ENCODE measurements at places on chromosomes 16 and 17. TPM values are rescaled to one million over a fixed set of nuclear protein-coding genes. Genes with fewer than 3 reads are reported as not detected.

GRCh38 chr16:4489030-4489429 is 12.8 kb downstream of the HMOX2 start:
- DNase-seq = peak; percentile 96

GRCh38 chr17:46756081-46756735 is 62.3 kb downstream of the WNT3 start:
- no peak for DNase-seq

DNA sequence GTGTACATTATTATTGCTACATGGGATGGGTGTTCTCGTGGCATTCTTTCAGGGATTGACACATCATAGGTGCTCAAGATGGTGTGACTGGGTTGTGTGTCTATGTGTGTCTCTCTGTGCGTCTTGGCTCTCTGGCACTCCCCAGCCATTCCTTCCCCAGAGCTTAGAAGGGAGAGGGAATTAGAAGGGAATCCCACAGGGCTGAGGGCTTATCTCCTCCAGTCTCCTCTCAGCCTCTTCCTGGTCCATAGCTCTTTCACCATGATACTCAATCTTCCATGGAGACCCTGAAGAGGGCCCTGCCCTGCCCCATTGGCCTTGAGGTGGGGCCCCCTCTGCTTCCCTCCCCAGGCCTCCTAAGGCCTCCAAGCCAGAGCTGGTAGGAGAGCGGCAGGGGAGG is 52.0 kb downstream of the MRM1 start:
- DNase-seq = no peak

DNA sequence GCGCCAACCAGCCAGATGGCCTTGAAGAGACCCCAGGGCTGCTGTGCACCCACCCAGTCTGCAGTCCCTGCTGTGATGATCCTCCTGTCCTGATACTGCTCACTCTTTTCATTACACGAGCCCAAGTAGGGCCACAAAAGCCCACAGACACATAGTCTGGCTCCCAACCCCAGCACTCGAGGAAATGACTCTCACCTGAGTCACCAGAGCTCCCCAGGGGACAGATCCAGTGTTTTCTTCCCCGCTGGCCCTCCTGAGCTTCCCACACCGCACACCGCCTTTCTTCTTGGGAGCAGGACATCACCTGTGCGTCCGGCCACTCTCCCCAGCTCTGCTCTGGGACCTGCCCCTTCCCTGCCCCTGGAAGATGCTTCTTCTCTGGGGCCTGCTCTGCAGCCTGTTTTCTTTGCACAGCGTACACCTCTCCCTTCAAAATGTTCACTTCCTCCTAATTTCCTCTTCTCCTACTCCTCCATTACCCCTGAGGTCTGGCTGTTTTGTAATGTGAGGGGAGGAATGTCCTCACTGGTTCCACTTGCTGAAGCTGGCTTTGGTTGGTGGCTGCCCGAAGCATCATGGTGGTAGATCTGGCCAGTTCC is 2.0 kb upstream of the SCN4A start:
- DNase-seq = no peak

CLEC19A gene
- not detected for total RNA-seq

All from fibroblast of lung (primary cell).